Eye (tissue), 1 donor: ENCODE measurements at places on chromosomes 5 and 9.
A peak's percentile ranks its signal among the peaks of the same experiment; 100 is the strongest.

DNA sequence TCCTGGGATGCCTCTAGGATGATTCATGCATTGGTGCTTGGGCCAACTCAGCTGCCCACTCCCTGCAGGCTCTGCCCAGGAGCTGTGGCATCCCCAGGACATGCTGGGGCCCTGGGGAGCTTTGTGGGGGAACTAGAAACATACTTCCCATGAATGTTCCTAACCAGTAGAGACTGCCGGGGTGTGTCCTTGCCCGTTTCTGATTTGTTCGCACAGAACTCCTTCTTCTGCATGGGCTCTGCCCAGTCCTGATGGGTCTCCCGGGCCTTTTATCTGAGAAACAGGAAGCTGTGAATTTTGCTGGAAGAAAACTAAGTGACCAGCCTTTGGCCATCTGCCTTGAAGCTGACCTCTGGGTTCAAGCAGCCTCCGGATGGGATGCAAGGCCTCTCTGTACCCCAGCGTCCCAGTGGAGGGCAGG is 71.6 kb upstream of the RNU6ATAC start:
- no peak for DNase-seq

DNA sequence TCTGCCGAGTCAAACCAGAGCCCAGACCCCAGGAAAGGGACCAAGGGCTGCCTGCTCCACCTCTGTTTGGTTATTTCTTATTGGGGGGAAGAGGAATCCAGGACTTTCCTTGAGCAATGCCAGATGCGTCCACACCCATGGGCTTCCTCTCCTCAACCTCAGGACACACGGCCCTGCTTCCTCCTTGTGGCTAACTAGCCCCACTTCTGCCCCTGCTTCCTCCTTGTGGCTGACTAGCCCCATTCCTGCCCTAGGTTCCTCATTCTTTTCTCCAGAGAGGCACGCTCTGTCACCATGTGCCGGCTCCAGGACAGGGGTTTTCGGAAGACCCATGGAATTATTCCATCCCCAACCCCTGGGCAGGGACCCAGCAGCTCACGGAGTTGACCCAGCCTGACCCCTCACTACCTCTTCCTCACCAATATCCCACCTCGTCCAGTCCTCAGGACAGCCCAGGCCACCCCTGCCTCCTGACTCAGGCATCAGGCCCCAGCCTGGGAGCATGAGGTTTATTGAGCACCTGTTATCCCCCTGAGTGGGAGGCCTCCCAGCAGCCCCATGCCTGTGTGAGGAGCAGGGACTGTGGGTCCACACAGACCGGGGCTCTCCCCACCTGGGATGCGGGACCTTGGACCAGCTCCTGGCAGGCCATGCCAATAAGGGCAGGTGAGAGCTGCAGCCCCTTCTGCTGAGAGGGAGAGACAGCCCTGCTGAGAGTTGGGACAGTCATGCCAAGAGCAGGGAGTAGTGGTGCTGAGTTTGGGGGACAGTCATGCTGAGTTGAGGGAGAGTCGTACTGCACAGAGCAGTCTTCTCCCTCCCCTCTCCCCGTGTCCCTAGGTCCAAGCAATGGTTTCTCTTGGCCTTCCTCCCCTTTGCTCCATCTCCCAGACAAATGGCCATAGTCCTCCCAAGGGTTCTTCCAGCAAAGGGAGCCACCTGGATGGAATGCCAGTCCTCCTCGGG is 11.8 kb upstream of the FCN1 start:
- no peak for DNase-seq

GRCh38 chr9:93167185-93167584 is 16.8 kb upstream of the WNK2 start:
- no peak for DNase-seq

GRCh38 chr5:102794677-102795331 is 39.7 kb downstream of the PAM start:
- no peak for DNase-seq

- DNase-seq, result no peak
These were observed 253.5 kb downstream of the DMRTA1 start for GRCh38 chr9:22700171-22700570.

DNA sequence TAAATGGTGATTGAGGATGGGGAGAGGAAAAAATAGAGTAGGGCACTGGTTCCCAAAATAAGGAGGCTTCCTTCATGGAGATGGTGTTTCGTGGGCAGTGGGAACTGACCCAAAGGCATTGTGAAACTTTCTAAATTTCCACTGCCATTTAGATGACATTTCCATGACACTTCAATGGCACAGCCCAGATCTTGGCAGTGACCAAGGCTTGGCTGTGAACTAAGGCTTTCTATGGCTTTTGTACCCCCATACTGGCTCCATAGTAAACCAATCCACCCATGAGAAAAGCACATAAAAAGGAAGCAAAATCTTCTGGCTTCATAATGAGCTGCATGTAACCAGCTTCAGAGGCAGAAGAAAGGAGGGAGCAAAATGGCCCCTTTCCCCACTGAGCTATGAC is 321.0 kb upstream of the TLE4 start:
- no peak for DNase-seq

DNA sequence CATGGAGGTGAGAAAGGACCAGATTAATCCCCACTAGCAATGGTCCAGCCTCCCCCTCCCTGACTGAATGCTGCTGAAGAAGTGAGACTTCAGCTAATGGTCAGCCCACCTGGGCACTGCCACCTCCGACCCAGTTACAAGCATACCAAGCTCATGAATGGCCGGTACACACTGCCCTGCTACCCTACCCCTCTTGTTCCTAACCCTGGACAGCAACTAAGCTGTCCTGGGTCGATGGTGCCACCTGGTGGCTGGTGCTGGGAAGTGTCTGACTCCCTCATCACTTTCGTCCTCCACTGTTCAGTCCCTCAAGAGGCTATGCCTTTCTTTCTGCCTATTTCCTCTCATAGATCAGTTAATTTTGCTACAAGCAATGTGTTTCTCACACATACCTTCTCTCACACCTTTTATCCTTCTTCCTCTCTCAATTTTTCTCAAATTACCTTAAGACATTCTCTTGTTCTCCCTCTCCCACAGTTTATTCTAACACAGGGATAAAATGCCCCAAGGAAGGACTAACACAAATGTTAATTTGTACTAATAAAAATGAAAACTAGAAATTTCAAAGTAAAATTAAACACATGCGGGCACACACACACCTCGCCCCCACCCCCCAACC is 42.4 kb downstream of the PAX5 start:
- peak; percentile 57 for DNase-seq

- no peak for DNase-seq
These were observed 327.6 kb downstream of the KDM4C start for GRCh38 chr9:7085357-7085756.

DNA sequence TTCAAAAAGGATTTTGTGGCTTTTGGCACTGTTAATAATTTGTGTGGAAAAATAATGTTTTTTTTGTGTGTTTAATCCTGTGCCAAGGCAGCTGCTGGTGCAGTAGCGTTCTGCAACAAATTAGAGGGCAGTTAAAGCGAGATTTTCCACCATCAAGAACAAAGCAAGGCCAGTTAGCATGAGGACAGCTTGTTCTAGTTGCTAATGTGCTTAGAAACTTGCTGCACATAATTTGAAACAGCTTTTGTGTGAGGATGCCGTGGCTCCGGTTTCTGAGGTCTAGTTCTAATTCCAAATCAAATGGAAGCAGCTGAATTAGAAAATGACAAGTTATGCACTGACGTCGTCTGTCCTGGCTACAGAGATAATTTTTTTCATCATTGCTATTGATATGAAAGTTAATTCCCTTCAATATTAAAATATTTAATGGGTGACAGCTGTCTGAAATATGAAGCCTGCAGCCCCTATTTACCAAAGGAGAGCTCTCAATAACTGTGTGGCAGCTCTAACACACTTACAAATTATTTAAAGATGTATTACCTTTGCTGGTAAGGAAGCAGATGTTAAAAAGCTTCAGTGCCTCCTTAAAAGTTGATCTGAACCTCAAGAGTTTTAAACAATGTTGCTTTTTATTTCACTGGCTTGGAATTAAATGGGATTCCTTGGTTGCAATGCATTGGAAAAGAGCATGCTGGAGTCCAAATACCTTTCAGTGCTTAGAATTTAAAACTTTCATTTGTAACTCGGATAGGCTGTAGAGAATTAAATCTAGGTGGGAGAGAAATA is 128.6 kb downstream of the SPATA31D1 start:
- DNase-seq, result peak; percentile 86

DNA sequence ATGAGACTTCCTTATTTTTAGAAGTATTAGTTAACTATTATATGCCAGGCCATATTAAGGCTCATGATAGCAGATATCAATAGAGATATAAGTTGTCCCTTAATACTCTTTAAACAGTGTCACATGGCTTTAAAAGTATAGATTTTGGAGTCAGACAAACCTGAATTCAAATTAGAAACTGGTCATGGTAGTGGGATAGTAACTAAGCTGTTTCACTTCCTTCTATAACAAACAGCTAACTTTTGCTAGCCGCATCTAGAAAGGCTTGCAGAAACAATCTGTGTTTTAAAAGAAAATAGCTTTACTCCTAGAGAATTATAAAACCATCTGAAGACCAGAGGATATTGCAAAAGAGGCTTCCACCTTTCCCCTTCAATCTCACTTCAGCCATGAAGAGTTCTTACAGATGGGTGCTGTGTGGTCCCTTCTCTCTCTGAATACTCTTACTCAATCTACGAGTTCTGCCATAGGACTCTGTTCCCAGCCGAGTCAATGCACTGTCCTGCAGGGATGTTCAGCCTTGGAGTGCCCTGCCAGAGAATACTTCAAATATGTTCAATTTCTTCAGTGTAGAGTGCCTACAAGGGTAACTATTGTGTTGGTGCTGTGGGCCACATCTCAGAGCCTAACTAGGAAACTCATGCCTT is 810.2 kb downstream of the EFNA5 start:
- no peak for DNase-seq

DNA sequence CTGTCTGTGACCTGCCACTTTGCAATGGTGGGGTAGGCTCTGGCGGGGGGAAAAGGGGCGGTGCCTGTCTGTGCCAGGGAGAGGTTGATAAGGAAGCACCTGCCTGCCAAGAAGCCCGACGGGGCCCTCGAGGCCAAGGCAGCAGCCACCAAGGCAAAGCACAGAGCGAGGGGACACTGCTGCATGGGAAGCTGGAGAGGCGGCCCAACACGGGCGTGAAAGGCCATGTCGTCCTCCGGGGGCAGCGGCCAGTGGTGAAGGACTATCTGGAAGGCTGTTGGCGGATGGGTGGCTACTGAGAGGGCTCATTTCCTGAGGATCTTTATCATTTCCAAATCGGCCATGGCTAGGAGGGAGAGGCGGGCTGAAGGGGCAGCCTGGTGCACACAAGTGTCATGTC is 66.4 kb downstream of the OTULIN start:
- DNase-seq, result no peak

DNA sequence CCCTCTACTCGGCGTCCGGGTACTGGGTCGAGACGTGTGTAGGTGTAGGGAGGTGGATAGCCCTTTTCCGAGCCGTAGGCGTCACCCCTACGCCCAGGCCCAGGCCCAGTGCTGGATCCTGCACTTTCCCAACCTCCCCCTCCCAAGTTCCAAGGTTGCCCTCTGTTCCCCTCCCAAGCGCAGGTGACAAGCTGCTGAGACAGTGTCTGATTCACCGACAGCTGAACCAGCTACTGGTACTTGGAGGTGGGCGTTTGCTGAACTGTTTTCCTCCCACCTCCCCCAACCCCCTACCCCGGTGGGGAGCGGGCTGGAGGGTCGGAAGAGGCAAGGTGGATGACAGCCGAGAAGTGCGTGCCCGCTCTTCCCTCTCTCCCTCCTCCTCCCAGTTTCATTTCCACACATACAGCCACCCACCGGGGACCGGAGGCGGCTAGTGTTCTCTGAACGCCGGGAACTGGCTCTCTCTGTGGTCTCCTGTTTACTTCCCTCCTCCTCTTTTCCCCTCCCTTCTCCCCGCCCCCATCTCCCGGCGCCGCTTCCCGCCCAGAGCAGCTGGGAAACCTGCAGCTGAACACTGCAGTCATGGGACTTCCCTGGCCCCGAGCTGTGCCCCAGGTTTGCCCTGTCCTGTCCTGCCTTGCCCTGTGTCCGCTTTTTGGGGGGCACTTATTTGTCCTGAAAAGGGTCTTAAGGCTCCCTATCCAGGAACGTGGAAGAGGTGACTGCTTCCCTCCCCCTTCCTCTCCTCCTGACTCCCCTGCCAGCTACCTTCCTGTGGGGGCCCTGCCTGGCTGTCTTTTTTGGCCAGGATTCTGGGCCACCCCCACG is 6.2 kb upstream of the KLF9 start:
- peak; percentile 89 for DNase-seq

- peak; percentile 40 for DNase-seq
These were observed 142.0 kb downstream of the GLIS3 start for GRCh38 chr9:4157584-4158499.

DNA sequence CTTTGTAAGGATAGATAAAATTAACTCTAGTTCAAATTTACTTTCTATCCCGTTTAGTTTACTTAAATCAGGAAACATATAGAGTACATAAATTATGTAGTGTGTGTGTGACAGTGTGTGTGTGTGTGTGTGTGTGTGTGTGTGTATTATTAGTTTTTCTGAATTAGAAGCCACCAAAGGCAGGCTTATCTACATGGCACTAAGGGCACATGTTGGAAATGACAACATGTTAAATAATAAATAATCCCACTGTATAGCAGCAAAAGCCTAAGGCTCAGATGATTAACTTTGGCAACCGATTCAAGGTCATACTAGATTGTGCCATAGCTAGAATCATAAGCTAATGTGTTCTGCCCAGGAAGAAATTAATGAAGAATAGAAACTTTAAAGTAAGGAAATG is 54.6 kb downstream of the MEGF9 start:
- no peak for DNase-seq

DNA sequence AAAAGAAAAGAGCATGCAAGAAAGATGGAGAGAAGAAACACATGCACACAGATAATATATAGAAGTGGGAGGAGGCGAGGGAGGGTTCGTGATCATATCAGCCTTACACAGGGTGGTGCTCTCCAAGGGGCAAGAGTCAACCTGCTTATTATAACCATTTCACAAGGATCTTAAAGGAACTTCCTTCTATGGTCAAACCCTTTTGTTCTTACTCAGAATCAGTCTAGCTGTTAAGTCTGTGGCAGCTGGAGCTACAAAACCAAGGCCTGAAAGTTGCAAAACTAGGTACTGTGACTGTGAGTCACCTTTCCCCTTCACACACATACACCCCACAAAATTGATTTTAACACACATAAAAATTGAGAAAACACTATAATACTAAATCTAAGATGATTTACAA is 18.5 kb upstream of the ERMP1 start:
- no peak for DNase-seq

DNA sequence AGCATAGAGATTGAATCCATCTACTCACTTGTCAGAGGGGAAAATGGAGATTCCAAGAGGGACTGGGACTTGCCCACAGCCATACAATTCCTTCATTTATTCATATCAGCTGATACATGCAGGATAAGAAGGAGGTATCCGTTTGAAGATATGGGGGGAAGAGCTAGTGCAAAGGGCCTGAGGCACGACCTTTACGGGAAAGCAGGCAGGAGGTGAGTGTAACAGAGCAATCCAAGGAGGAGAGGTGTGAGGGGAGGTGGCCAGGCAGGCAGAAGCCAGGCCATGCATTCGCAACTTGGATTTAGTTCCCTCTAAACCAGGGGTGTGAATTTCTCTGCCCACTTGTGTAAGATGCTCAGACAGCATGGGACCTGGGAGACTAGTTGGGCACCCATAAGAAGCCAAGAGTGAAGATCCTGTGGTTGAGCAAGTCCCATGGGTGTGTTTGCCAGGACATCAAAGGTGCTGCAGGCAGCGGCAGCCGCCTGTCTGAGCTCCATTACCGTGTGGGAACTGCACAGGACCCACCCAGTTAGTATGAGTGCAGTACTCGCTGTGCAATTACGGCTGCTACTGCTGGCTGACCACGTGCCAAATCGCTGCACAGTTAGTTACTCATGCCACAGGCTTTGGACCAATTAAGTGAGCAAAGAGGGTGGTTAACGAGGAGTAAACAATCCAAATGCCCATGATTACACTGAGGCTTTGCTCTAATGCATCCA is 31.4 kb upstream of the FAT2 start:
- peak; percentile 62 for DNase-seq

GRCh38 chr5:32190095-32190494 is 16.0 kb upstream of the GOLPH3 start:
- DNase-seq, result peak; percentile 74
